AG08396 (cell line): ENCODE measurements at places on chromosomes 16 and 17.

DNA sequence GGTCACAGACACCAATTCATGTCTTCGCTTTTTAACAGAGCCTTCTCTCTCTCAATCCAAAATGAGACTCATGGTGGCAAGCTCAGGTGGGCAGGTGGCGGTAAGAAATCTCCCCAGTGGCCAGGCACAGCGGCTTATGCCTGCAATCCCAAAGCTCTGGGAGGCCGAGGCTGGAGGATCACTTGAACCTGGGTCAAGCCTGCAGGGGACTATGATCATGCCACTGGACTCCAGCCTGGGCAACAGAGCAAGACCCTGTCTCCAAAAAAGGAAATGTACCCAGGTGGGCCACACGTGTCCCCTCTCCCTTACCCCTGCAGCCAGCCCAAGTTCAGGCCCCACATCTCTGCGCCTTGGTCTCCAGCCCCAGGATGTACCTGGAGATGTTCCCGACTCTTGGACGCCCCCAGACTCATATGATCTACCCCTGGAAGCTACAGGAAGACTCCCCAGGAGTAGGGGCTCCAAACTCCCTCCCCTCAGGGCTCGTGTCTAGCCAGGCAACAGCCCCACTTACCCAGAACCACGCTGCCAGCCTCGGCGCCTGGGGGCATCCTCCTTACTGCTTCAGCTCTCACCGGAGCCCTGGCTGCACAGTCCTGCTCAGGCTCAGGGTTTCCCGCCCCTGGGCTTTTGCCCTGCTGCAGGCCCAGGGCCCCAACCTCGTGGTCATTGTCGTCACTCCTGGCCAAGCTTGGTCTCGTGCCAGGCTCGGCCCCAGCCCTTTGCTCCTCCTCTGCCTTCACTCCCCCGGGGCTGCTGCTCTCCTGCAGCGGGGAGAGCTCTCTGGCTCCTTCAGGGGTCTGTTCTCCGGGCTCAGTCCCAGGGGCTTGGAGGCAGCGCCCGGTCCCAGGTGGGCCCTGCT, 16.2 kb downstream of the MYLK3 start:
- no peak for DNase-seq

- DNase-seq: peak; percentile 93
Measured at GRCh38 chr17:44385287-44386181, 3.9 kb downstream of the ITGA2B start.

GRCh38 chr16:78749745-78750268, 650.4 kb downstream of the WWOX start:
- no peak for DNase-seq

GRCh38 chr17:34243364-34244320, 11.4 kb upstream of the CCL2 start:
- DNase-seq: no peak

GRCh38 chr16:58551496-58551895, 36.2 kb downstream of the SETD6 start:
- no peak for DNase-seq

DNA sequence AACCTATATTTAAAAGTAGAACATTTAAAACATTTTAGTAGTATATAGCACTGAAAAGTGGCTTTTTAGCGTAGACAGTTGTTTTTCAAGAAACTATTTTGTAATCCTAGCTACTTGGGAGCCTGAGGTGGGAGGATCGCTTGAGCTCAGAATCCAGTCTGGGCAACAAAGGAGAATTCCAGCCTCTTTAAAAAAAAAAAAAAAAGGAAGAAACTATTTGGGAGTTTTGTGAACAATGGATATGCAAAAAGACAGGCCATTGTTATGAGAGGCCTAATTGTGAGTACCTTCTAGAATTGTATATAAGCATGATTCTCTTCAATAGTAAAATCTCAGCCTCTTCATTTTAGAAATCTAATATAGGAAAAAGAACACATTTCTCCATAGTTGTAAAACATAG, 17.6 kb downstream of the OMG start:
- DNase-seq: no peak

- no peak for DNase-seq
Measured at GRCh38 chr16:65384441-65384840, 262.6 kb upstream of the CDH11 start.

DNA sequence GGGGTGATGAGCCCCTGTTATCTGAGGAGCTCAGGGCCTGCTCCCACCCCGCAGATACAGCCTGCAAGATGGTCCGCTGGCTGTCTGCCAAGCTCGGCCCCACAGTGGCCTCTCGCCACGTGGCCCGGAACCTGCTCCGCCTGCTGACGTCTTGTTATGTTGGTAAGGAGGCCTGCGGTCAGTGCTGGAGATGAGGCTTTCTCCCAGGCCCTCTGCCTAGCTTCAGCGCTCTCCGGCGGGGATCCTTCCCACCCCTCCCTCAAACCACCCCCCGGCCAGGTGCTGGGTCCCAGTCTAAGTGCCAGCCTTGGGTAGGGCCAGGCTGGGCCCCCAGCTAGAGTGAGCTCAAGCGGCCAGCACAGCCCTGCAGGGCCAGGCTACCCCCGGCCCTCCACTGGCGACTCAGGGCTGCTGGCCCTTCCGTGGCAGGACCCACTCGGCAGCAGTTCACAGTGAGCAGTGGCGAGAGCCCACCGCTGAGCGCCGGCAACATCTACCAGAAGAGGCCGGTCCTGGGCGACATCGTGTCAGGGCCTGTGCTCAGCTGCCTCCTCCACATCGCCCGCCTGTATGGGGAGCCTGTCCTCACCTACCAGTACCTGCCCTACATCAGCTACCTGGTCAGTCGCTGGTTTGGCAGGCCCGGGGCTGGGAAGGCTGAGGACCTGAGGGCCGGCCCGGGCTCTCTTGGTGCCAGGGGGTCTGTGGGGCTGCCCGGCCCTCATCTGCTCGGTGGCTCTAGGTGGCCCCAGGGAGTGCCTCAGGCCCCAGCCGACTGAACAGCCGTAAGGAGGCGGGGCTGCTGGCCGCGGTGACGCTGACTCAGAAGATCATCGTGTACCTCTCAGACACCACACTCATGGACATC, 6.1 kb downstream of the WDR81 start:
- DNase-seq: peak; percentile 80

GRCh38 chr17:39237586-39237985, 11.8 kb upstream of the STAC2 start:
- DNase-seq: no peak

- peak; percentile 75 for DNase-seq
Measured at GRCh38 chr17:34199932-34200534, 55.1 kb upstream of the CCL2 start.

GRCh38 chr16:12539185-12539929, 264.3 kb downstream of the CPPED1 start:
- peak; percentile 31 for DNase-seq

DNA sequence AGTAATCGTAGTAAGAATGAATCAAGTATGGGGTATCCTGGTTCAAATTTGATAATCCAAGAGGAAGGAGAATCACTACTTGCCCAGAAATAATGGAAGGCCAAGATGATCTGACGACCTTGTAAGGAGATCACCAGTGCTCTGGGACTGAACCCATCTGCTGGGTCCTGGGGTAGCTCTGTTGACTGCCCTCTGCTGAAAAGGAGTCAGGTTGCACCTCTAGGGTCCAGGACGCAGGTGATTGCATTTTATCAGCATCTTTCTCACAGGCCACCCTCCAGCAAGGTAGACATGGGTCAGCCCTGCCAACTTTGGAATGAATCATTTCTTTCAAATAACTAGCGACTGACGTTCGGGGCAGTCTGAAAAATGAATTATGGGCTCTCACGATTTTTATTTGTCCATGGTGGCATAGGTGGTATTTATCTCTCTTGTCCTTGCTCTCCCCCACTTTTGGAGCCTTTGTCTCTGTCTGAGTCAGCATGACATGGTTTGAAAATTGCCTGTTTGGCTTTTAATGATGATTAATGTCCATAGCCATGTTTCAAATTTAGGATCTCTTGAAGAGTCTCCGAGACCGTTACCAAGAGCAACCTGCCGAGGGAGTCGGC, 163.7 kb downstream of the MSI2 start:
- DNase-seq: no peak

- DNase-seq: peak; percentile 76
Measured at GRCh38 chr16:86664522-86665318, 86.4 kb downstream of the FOXL1 start.

DNA sequence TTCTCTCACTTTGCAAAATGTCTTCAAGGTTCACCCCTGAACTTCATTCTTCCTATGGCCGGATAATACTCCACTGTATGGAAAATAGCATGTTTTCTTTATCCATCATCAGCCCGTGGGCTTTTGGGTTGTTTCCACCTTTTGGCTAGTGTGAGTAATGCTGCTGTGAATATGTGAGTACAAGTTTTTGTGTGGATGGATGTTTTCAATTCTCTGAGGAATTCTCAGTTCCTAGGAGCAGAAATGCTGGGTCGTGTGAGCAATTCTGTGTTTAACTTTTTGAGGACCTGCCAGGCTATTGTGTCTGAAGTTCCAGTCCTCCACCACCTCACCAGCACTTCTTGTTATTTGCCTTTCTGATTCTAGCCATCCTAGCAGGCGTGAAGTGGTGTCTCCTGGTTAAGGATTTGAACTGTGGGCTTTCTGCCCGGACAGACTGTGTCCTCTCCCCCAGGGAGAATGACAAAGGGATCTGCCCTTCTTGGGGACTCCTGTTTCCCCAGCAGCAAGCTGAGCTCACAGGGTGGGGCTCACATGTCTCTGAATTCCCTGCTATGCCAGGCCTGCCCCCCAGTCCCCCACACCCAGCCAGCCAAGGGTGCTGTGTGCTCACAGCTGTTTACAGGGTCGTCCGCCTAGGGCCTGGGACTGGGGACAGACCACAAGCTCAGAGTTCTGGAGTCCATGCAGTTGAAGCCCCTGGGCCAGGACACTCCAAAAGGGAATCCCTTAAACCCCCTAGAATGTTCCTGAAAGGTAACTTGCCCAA, 92.2 kb upstream of the CIBAR2 start:
- no peak for DNase-seq

DNA sequence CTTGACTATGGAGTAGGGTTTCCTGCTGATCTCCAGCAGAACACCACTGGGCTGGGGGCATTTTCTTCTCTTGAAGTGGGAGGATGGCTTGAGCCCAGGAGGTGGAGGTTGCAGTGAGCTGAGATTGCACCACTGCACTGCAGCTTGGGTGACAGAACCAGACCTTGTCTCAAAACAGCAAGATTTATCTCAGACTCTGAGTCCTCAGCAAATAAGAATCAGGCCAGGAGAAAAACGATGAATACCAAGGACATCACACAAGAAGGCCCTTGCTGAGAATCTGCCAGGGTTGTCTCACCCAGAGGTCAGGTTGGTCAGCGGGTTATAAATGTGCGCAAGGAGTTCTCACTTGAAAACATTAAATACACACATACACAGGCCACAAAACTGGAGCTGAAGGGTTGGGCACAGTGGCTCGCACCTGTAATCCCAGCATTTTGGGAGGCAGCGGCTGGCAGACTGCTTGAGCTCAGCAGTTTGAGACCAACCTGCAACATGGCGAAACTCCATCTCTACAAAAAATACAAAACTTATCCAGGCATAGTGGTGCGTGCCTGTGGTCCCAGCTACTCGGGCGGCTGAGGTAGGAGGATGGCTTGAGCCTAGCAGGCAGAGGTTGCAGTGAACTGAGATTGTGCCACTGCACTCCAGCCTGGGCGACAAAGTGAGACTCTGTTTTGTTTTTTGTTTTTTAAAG, 7.7 kb downstream of the MXRA7 start:
- no peak for DNase-seq

GRCh38 chr17:28774206-28774605, 30.4 kb downstream of the TRAF4 start:
- DNase-seq: no peak

DNA sequence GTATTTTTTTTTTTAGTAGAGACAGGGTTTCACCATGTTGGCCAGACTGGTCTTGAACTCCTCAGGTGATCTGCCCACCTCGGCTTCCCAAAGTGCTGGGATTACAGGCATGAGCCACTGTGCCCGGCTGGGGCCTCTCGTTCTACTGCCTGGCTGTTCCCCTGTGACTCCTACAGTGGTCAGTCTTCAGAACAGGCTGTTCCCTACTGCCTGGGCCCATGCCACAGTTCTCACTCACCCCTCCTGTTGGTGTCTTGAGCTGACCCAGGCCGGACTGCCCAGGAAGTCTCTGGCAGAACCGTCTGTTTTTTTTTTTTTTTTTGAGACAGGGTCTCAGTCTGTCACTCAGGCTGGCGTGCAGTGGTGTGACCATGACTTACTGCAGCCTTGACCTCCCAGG, 3.3 kb downstream of the CDK3 start:
- DNase-seq: no peak

DNA sequence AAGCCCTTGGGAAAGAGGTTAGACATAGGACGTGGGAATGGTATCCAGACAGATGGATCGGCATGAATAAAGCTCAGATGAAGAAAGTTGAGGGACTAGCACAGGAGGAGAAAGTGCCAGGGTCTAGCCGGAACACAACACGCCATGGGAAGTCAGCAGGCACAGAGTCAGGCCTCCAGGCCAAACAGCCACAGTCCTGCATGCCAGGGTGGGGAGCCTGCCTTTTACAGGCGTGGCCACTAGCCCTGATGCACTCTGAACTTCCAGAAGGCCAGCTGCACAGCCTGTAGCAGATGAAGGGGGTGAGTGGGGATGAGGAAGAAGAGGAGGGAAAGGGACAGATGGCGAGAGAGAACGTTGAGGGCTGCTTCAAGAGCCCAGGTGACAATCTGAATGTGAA, 5.2 kb downstream of the B9D1 start:
- no peak for DNase-seq

DNA sequence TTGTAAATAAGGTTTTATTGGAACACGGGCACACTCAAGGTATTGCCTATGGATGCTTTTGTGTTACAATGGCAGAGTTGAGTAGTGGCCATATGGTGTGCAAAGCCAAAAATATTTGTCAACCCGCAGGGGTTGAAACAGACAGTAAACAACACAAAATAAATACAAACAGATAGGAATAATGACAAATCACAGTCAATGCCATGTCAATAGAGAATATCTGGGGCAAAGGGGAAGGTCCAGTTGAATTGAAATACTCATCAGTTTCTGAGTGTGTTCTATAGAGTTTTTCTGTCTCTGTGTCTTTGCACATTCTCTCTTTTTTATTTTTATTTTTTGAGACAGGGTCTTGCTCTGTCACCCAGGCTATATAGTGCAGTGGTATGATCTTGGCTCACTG, 37.5 kb downstream of the PITPNC1 start:
- DNase-seq: no peak

- DNase-seq: no peak
Measured at GRCh38 chr17:15119968-15120367, 145.2 kb downstream of the PMP22 start.
